ENCODE measurements at places on chromosomes 2 and 18. TPM values are rescaled to one million over a fixed set of nuclear protein-coding genes. Genes with fewer than 3 reads are reported as not detected.

Gene TRIM43
- not detected for polyA plus RNA-seq

DNA sequence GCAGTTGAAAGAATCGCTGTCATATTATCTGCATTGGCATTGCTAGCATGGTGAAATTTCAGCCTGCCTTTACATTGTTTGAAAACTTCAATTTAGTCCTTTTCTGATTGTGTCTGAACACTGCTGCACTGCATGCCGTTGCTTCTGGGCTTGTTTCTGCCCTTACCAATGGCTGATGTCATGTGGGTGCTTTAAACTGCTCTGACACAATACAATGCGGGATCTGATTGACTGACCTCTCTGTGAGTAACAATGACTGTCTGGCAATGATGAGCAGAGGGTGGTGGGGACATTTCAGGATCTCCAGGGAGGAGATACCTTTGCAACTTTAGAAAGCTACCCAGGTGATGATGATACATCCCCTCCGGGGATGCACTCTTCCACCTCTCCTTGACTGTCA, 119.5 kb upstream of the ZBTB14 start:
- no peak for DNase-seq

GRCh38 chr2:70527447-70528080, 26.1 kb downstream of the TGFA start:
- no peak for DNase-seq

DNA sequence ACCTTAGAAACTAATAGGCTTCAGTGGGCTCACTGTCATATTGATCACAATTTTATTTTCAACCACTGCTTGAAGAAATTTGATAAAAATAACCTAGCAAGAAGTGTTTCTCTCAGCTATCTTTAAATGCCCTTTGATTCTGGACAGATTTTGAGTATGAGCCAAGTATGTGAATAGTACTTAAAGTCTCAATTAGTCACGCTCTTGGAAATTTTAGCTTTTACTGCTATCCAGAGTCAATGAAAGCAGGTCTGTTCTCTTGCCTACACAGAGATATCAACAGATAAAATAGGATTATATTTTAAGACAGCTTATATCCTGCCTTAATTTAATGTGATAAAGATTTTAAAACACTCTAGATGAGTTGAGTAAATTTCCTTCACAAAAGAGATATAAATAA, 337.3 kb downstream of the CBLN2 start:
- no peak for DNase-seq

- no peak for DNase-seq
Measured at GRCh38 chr2:54050445-54050844, 65.0 kb upstream of the ACYP2 start.

GRCh38 chr2:31110431-31110830, 27.8 kb downstream of the GALNT14 start:
- no peak for DNase-seq

Gene SUCLG1
- polyA plus RNA-seq: 174 TPM

DNA sequence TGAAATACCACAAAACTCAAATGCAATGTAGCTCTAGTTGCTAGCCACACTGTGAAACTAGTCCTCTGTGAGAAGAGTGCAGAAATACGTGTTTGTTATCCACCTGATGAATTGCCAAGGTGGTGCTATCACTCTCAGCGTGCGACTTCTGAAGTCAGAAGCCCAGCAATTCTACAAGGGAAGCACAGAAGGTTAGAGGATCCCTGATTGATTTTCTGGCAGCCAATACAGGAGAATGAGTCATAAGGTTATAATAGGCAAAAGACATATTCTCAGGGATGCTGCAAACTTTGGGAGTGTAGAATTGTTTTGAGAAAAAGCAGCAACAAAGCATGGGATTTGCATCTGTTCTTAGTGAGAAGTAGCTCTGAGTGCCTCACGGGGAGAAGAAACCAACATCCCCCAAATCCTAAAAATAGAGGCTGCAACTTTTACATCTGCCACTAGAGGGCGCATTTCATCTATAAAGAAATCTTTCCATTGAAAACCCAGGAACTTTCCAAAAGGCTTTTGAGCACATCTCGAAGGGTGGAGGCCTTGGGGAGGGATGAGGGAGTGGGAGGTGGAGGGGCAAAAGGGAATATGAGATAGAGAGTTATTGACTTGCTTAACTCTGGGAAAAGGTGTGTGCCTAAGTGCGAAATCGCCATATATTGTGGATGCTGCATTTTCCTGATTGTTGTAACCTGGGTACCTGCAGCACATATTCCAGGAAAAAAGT, 78.0 kb downstream of the TMEM182 start:
- DNase-seq: peak; percentile 42

Measured in renal pelvis (tissue), 12 donors.